GM12878 (cell line): ENCODE measurements at places on chromosomes 5 and 9. TPM values are rescaled to one million over a fixed set of nuclear protein-coding genes. Genes with fewer than 3 reads are reported as not detected.

DNA sequence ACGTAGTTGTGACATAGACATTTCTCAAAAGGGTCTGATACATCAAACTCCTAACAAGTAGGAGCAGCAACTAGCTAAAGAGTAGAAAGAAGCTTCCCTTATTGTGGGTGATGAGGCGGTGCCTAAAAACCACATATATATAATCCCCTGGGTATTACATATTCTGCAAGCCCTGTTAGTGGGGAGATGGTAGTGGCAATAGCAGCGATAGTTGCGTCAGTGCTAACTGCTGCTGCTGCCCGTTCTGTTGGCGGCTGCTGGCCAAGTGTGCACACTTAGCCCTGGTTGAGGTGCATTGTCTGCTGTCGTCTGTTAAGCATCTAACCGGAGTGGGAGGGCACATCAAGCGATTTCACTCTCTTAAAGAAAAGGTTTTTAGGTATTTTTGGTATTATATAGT is 35.8 kb downstream of the VLDLR start:
- DNase-seq, result no peak
- H3K4me3 ChIP-seq, result no peak overlapping the region
- H3K27me3 ChIP-seq, result no peaks in the 10 kb centered on the region

DNA sequence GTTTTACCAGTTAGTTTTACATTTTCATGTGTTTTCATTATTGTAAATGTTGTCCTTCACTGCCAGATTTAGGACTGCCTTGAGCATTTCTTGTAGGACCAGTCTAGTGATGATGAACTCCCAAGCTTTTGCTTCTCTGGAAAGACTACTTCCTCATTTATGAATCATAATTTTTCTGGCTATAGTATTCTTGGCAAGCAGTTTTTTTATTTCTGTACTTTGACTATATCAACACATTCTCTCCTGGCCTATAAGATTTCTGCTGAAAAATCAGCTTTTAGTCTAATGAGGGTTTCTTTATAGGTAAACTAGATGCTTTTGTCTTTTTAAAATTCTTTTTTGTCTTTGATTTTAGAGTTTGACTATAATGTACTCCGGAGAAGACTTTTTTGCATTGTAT is 256.8 kb upstream of the GRAMD2B start:
- no peaks in the 10 kb centered on the region for H3K36me3 ChIP-seq
- H3K4me3 ChIP-seq, result no peak overlapping the region
- no peak for DNase-seq
- H3K27me3 ChIP-seq, result no peaks in the 10 kb centered on the region
- H3K4me1 ChIP-seq, result no peaks in the 10 kb centered on the region

- no peaks in the 10 kb centered on the region for H3K27me3 ChIP-seq
- no peaks in the 10 kb centered on the region for H3K36me3 ChIP-seq
- H3K4me3 ChIP-seq, result peak overlapping the region; percentile 53
- no peak for DNase-seq
Measured at GRCh38 chr9:5608298-5609225, 20.3 kb upstream of the RIC1 start.

DNA sequence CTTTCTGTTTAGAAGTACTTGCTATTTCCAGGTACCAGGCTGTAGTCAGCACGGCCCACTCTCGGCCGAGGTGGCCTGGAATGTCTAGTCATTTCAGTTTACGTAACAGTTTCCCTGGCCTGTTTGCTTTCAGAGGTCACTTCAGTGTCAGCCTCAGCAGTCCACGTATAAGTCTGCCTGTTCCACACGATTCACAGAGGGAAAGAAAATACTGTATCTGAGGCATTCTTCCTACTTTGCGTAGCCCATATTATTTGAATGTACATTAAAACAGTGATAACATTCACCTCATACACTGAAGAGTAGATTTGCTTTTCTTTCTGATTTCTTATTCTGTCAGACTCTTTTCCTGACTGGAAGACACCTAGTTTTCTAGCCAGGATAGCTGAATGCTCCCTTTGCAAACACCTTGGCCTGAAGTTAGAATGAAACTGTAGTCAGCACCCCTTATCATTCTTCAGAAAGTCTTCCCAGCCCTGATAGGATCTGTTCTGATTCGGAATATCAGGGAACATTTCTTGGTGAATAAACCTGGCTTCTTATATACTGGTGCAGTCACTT is 140.9 kb downstream of the AOPEP start:
- H3K27me3 ChIP-seq, result no peaks in the 10 kb centered on the region
- H3K27ac ChIP-seq, result no peak overlapping the region
- H3K36me3 ChIP-seq, result no peaks in the 10 kb centered on the region
- peaks cover under 1% of the 10 kb centered on the region for H3K4me1 ChIP-seq

- H3K27me3 ChIP-seq, result peaks cover under 1% of the 10 kb centered on the region; the same call in 1 of the 2 replicates
- no peak overlapping the region for H3K4me3 ChIP-seq
- H3K4me1 ChIP-seq, result no peaks in the 10 kb centered on the region
Measured at GRCh38 chr5:169494941-169495548, 88.5 kb upstream of the SPDL1 start.

DNA sequence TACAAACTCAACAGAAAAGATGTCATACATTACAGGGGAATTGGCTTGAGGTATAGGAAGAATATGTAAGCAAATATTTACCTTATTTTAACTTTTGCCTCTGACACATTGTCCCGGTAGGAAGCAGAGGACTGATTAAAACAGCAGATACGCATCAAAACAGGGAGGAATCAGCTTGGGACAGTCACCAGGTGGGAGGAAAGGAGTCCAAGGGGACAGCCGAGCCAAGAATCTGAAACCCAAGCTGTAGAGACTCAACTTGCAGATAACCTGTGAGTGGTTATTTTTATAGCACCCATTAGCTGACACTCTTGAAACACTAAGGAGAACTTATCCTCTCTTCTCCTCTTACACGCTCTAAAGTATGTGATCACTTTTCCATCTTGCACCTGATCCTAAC is 22.3 kb downstream of the PDZD2 start:
- no peak overlapping the region for H3K27ac ChIP-seq
- no peaks in the 10 kb centered on the region for H3K36me3 ChIP-seq
- DNase-seq, result no peak

GRCh38 chr9:93621922-93622321 is 45.5 kb downstream of the PHF2 start:
- no peaks in the 10 kb centered on the region for H3K27me3 ChIP-seq
- DNase-seq, result no peak
- no peak overlapping the region for H3K4me3 ChIP-seq
- no peak overlapping the region for H3K27ac ChIP-seq
- no peaks in the 10 kb centered on the region for H3K4me1 ChIP-seq

DNA sequence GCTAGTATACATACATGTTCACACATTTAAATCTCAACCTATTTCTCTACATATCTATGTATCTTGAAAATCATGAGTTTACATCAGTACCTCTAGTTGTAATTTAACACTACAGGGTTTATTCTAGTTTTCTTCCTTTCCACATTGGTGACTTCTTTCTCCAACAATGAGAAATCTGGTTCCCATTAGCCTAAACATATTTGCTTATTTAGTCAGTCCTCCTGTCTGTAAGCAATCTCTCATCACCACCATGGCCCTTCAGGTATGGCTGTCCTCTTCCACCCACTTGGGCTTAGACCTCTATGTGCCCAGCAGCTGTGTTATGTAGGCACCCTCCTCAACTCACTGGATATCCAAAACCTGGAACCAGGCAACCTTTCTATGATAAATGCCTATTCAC is 8.0 kb upstream of the SPATA31D1 start:
- no peak for DNase-seq
- H3K27me3 ChIP-seq, result no peaks in the 10 kb centered on the region
- H3K4me1 ChIP-seq, result no peaks in the 10 kb centered on the region
- no peaks in the 10 kb centered on the region for H3K36me3 ChIP-seq
- H3K27ac ChIP-seq, result no peak overlapping the region
- no peak overlapping the region for H3K4me3 ChIP-seq

The CNTNAP3 gene
- not detected in 2 replicates for total RNA-seq

DNA sequence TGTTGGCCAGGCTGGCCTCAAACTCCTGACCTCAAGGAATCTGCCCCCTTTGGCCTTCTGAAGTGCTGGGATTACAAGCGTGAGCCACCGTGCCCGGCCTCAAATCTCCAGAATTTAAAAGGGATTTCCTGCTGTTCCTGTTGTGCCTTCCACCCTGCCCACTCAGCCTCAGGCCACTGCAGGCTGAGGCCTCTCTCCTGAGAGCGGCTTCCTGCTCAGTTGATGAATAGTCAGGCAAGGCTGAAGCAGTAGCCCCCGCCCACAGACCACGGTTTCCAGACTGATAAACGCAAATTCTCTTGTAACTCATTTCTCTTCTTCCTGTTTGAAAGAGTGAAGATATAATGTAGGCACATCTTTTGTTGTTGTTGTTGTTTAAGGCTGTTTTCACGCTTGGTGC is 127.0 kb upstream of the PLCXD3 start:
- no peak for DNase-seq
- H3K36me3 ChIP-seq, result no peaks in the 10 kb centered on the region
- H3K4me3 ChIP-seq, result no peak overlapping the region
- no peak overlapping the region for H3K27ac ChIP-seq

The TMEM161B gene
- 22.6 and 23.9 TPM in 2 replicates for total RNA-seq

DNA sequence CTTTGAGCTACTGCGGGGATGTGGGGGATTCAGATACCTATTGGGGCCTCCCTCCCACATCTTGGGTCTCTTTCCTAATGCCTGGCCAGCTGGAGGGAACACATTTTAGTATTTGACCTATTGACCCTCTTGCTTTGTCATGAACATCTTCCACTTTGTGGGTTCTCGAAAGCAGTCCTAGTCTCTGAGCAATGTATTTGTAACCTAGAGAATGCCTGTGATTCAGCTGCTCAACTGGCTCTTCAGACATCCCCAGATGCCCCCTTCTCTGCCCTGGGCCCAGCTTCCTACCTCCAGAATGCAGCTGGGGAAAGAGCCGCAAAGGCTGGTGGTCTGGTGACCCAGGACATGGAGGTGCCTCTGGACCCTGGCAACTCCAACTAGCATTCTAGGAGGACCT is 32.2 kb downstream of the APTX start:
- no peak for DNase-seq
- peaks cover 14% of the 10 kb centered on the region for H3K36me3 ChIP-seq
- H3K4me3 ChIP-seq, result no peak overlapping the region
- H3K27ac ChIP-seq, result no peak overlapping the region
- H3K4me1 ChIP-seq, result no peaks in the 10 kb centered on the region

- H3K27ac ChIP-seq, result no peak overlapping the region
- H3K36me3 ChIP-seq, result no peaks in the 10 kb centered on the region
- no peak for DNase-seq
- H3K27me3 ChIP-seq, result no peaks in the 10 kb centered on the region
- no peak overlapping the region for H3K4me3 ChIP-seq
Measured at GRCh38 chr5:82491397-82491796, 213.2 kb upstream of the RPS23 start.

DNA sequence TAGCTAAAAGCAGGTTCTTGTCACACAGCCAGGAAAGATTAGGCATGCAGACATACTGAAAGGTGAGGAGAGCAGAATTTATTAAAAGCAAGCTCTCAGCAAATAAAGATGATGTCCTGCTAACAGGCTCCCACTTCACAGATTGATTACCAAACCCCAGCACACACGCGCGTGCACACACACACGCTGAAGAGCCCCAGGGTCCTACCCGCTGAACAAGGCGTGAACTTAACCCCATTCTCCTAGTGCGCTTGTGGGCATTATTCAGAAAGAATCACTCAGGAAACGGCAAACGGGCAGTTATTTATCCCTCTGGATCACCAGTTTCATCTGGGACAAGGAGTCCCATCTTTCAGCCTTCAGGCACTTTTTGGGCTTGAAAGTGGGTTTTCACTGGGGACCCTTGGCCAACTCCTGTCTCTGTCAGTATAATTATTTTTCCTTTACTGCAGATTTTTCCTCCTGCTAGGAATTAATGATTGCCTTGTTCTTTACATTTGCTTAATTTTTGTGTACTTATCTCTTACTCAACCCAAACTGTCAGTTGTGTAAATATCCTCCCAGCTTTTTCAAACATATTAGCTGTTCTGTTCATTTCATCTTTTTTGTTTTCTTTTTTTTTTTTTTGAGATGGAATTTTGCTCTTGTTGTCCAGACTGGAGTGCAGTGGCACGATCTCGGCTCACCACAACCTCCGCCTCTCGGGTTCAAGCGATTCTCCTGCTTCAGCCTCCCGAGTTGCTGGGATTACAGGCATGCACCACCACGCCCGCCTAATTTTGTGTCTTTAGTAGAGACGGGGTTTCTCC is 92.6 kb downstream of the RIC1 start:
- H3K4me3 ChIP-seq, result no peak overlapping the region
- peaks cover 16% of the 10 kb centered on the region for H3K36me3 ChIP-seq
- no peak overlapping the region for H3K27ac ChIP-seq
- DNase-seq, result no peak
- no peaks in the 10 kb centered on the region for H3K27me3 ChIP-seq
- H3K4me1 ChIP-seq, result no peaks in the 10 kb centered on the region

GRCh38 chr9:86921151-86921923 is 26.0 kb downstream of the GAS1 start:
- H3K4me1 ChIP-seq, result no peaks in the 10 kb centered on the region
- H3K27ac ChIP-seq, result no peak overlapping the region
- no peaks in the 10 kb centered on the region for H3K27me3 ChIP-seq
- no peak for DNase-seq
- H3K36me3 ChIP-seq, result no peaks in the 10 kb centered on the region
